ENCODE measurements at places on chromosomes 2 and 18.

- no peak for DNase-seq
Measured at GRCh38 chr2:169928463-169928864, 101.2 kb downstream of the UBR3 start.

DNA sequence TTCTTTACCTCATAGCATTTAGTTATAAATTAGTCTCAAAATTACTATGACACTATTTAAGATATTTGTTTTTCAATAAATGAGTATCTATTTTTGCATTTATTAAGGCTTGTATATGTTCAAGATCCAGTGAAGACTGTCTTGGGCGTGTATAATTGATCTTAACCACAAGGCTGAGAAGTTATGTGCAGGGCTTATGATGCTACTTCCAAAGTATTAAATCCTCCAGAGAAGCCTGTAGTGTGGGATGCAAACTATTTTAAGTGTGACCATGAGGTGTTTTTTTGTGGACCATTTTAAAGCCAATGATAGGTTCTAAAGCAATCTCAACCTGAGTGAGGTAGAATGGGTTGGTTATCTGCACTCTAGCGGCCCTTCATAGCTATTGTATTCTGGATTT is 219.9 kb downstream of the ZNF407 start:
- DNase-seq: no peak

GRCh38 chr18:8357320-8357719 is 251.9 kb upstream of the RAB12 start:
- DNase-seq: no peak

GRCh38 chr2:86675104-86675503 is 45.0 kb upstream of the RMND5A start:
- no peak for DNase-seq

- no peak for DNase-seq
Measured at GRCh38 chr18:31204833-31205232, 42.2 kb upstream of the DSC1 start.

DNA sequence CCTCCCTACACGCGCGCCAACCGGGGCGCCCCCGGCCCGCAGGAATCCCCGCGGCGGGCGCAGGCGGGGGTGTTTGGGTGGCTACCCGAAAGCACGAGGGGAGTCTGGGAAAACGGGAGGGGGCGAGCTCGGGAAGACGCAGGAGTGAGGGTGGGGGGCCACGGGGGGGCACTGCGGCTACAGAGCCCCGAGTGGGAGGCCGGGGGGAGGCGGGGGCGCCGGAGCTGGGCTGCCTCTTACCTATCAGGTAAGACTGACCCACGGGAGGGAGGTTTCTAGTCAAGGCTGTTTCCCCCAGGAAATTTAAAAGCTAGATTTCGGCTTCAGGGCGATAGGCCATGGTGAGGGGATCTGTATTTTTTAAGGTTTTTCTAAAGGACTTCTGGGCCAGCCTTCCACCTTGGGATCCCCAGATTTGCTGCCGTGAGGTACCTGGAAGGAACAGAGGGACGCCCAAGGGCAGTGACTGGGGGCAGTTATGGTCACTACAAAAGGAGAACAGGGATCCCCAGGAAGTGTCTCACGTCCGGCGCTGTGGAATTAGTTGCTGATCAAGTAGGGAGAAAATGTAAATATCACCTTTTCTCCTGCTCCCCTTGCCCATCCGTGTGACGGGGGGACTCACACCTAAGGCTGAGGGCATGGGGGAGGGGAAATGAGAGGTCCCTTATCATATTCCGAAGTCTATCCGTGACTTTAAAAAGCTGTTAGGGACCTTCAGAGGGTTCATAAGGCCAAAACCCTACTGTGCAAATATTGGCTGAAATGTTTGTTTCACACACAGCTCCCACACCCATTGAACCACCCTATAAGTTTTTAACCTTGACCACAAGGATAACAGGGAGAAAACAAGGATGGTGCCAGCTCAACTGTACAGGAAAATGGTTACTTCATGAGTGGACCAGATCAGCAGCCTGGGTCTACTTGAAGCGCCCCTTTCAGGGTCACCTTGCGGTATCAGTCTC is 638 bp upstream of the IRS1 start:
- DNase-seq: no peak

GRCh38 chr18:29326214-29326613 is 1149.3 kb upstream of the CDH2 start:
- DNase-seq: no peak

DNA sequence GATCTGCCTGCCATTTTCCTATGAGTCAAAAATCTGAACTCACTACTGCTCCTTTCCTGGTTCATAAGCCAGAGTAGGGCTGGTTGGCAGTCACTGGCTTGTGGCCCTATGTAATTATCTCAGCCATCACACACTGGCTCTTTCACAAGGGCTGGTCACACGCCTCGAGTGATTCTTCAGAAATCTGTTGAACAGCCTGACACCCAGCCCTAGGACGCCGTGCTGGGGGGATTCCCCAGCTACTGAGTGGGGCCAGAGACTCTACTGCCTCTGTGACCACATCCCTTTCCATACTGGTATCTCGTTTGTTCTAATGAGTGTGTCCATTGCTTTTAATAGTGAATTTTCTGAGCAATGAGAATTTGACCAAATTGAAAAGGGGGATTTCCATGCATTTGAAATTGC is 45.8 kb upstream of the RBM44 start:
- peak; percentile 57 for DNase-seq

DNA sequence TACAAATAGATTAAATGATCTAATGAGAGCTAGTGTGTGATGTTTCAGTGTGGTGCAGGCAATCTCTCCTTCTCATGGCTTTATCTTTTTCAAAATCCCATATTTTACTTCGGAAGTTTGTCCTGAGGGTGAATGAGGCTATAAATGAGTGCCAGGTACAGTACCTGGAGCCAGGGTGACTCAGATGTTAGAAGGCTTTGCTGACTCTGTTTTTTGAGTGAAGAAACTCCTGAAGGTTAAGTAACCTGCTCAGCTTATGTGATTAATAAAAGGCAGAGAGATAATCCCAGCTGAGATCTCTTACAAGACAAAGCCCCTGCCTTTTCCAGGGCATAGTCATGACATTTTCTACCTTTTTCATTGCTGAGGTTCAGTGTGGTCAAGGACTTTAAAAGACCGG is 52.6 kb downstream of the MGAT5 start:
- no peak for DNase-seq

DNA sequence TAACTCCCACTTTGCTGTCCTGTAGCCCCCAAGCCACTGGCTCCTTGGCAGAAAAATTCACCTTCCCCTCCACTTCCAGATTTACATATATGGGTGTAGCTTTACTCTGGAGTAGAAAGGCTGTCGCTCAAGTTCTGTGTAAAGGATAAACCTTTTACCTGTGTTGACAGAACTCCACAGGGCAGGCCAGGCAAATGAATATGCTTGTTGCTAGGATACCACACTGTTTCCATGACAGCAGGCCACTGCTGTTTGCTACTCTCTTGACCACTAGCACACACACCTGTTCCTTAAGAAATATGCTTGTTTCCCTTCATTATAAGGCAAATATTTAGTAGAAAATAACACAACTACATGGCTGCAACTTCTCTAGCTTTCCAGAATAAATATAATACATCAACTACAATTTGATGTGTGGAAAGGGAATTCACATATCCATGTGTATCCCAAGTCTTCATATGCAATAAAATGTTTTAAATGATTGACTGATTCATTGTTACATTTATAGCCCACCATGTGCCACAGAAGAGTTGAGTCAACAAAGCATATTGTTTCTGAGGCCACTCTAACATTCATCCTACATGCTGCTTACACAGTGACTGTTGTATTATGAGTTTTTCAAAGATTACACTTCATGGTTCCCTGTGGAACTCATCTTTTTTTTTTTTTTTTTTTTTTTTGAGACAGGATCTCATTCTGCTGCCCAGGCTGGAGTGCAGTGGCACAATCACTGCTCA is 56.2 kb upstream of the ROCK1 start:
- no peak for DNase-seq

DNA sequence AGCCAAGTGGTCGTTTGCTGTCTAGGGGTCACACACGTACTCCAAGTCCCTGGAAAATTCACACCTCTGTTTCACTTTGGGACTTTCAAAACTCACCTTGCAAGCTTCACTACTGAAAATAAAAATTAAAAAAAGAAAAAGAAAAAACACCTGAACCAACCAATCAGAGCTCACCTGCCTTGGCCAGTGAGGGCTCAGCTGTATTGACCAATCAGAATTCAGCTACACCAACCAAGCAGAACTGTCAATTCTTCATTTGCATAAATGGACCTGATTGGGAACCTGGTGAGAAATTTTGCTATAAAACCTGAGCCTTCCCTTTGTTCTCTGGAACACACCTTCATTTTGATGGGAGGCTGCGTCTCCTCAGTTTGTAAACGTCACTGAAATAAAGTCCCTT is 176.4 kb downstream of the TTC32 start:
- DNase-seq: no peak

GRCh38 chr2:55003706-55004639 is 46.3 kb downstream of the RTN4 start:
- DNase-seq: no peak

DNA sequence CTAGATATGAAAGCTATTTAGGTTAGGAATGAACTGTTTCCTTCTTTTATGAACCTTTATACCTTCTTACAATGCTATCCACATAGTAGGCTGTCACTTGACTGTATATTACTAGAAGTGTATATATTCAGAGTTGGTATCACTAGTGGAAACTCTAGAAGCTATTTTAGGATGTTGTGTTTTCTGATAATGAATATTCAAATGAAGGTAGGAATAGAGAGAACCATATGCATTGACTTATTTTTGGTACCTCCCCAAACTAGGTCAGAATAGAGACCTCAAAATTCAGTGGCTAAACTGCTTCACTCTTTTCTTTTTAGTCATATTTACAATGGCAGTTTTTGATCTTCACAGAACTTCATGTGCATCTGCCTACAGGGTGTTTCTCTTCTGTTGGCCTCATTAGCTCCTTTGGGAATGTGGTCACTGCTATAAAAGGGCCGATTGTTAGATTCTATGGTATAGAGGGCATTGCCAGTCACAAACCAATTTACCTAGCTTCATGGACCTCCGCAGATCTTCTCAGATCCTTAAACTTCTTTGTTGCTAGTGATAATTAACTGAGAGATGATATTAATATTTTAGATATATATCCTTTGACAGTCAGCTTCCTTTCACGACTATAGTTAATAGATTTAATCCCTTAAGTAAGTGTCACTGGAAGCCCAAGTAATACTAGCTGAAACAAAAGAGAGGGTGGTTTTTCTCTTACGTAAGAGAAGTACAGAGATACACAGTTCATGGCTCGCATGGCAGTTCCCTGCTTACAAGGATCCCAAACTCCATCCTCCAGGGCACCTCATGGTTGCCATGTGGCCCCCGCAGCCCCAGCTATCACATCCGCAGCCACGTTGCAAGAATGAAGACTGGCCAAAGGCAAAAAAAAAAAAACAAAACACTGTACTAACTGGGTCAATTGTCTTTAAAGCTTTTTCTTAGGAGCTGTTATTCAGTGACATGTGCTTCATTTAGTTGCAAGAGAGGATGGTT is 61.0 kb downstream of the TSPYL6 start:
- no peak for DNase-seq

GRCh38 chr18:21406116-21406515 is 164.1 kb downstream of the GREB1L start:
- no peak for DNase-seq

DNA sequence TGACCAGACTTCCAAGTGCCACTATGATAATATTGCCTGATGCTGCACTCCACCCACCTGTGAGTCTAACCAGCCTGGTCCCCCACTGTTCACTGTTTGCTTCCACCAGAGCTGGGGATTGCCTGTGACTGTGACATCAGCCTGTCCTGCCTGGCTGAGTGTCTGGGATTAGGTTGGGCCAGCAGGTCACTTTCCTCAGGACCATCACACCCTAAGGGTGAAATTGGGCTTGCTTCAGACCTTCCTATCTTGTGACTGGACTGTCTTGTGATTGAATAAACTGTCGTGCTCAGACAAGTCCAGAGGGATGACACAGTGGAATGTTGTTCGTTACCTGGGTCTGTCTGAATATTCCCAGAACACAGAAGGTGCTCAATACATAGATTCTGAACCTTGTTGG is 87.4 kb upstream of the HK2 start:
- DNase-seq: no peak

GRCh38 chr2:170088776-170089175 is 89.2 kb upstream of the MYO3B start:
- DNase-seq: no peak

DNA sequence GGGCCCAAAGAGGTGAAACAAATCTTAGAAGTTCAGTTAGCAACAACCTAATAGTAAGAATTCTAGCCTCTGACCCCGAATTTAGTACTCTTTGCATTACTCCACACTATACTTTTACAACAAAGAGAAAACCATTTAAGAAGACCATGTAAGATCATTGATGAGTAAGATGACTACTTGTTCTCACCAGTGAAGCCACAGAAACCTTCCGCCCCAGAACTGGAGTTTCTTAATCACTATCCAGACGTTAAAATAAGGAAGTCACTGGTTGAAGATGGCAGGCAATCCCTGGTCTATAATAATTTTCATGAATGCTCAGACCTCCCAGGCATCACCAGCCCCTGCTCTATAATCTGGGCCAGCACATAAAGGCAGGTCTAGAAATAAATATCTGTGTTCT is 95.0 kb downstream of the TMEM163 start:
- peak; percentile 27 for DNase-seq

GRCh38 chr2:124437811-124438210 is 412.7 kb downstream of the CNTNAP5 start:
- DNase-seq: no peak

- no peak for DNase-seq
Measured at GRCh38 chr2:118627156-118627555, 220.3 kb downstream of the EN1 start.

Data from activated CD4-positive, alpha-beta T cell treated with anti-CD3 and anti-CD28 coated beads, Interleukin-2, amount 50 U/mL, for 48 hours (primary cell).